ENCODE measurements at places on chromosomes 3 and 15. TPM values are rescaled to one million over a fixed set of nuclear protein-coding genes. Genes with fewer than 3 reads are reported as not detected.
A peak's percentile ranks its signal among the peaks of the same experiment; 100 is the strongest.

- no peak for ATAC-seq
These were observed 7.3 kb downstream of the CCDC71 start for GRCh38 chr3:49158792-49159191.

DNA sequence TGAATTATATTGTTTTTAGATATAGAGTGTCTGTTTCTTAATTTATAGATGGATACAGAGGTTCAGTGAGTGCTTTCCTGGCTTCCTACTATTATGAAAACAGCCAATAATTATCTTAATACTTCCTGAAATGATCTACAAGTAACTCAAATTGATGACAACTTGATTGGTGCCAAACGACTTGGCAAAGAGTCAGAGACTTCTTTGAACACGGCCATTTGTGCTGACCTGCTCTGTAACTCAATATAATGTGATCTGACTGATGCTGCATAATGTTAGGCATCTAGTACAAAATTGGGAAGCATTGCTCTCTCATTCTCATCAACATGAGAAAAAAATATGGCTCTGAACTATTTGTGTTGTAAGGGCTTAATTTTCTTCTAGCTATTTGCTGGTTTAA lies 193.9 kb downstream of the DIPK2A start:
- no peak for ATAC-seq

- no peak for ATAC-seq
These were observed 52.9 kb downstream of the CLSTN2 start for GRCh38 chr3:139987908-139988307.

- ATAC-seq, result no peak
These were observed 218.2 kb downstream of the DPH6 start for GRCh38 chr15:35327789-35328188.

GRCh38 chr15:64800476-64800875 lies 25.0 kb downstream of the PIF1 start:
- no peak for ATAC-seq

DNA sequence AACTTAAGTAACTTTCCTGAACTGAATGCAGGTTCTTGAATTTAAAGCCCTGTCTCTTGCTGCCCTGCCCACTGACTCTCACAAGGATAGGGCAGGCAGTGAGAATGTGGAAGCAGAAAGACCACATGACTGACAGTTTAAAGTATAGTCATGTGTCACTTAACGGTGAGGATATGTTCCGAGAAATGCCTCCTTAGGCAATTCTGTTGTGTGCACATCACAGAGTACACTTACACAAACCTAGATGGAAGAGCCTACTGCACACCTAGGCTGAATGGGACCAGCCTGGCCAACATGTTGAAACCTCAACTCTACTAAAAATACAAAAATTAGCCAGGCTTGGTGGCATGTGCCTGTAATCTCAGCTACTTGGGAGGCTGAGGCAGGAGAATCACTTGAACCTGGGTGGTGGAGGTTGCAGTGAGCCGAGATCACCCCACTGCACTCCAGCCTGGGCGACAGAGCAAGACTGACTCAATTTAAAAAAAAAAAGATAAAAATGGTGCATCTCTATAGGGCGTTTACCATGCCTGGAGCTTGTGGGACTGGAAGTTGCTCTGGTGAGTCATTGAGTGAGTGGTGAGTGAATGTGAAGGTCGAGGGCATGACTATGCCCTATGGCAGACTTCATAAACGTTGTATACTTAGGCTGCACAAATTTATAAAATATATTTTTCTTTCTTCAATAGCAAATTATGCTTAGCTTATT lies 18.9 kb upstream of the COPG1 start:
- peak; percentile 40 for ATAC-seq

- ATAC-seq, result no peak
These were observed 237.3 kb downstream of the CNTN6 start for GRCh38 chr3:1330107-1330506.

DNA sequence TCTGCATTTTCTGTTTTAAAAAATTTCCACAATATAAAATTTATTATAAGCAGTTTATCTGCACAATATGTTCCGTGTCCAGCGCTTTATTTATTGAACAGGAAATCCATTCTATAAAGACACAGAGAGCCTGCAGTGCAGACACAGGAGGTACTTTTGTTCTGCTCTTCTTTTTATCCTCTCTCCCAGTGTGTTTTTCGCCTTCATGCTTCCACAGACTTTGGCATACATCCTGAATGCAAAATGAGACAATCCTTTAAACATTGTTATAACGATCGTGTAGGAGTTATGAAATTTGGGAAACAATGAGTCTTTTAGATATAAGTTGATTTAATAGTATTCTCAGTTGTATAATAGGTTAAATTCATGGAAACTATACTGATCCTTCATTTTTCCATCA lies 749.2 kb downstream of the NAALADL2 start:
- ATAC-seq, result no peak

GRCh38 chr3:196238612-196239560 lies 22.6 kb downstream of the SLC51A start:
- no peak for ATAC-seq

- no peak for ATAC-seq
These were observed 150.3 kb downstream of the PLCL2 start for GRCh38 chr3:17035033-17035432.

- no peak for ATAC-seq
These were observed 35.0 kb downstream of the ATP2B2 start for GRCh38 chr3:10470120-10471053.

- ATAC-seq, result no peak
These were observed 6.4 kb downstream of the DNAJC19 start for GRCh38 chr3:180983136-180983535.

- peak; percentile 31 for ATAC-seq
These were observed 97.7 kb upstream of the P2RY1 start for GRCh38 chr3:152737021-152737908.

GRCh38 chr3:141104151-141104821 lies 53.1 kb downstream of the SPSB4 start:
- peak; percentile 17 for ATAC-seq

- no peak for ATAC-seq
These were observed 97.1 kb upstream of the PRR20G start for GRCh38 chr3:127384717-127385539.

GRCh38 chr3:174488527-174488926 lies 370.6 kb upstream of the NAALADL2 start:
- peak; percentile 77 for ATAC-seq

DNA sequence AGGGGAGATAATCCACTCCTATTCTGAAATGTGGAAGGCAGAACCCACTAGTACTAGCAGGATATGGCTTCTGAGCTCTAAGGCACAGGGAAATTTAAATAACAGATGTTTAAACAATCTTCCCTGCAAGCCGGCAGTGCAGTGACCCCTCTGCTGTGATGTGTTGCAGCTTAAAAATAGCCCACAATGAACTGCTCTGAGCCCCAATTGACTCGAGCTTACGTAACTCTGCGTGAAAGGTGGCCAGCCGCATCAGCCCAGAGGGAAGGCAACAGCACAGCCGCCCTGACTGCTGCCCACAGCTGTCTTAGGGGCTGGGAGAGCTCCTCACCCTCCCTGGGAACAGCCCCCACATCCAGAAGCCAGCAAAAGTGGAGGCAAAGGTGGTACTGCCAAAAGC lies 12.5 kb upstream of the CAMKV start:
- ATAC-seq, result peak; percentile 67

GRCh38 chr15:75697523-75697922 lies 15.1 kb downstream of the CSPG4 start:
- peak; percentile 49 for ATAC-seq

- ATAC-seq, result no peak
These were observed 94.1 kb upstream of the SKOR1 start for GRCh38 chr15:67731112-67731721.

DNA sequence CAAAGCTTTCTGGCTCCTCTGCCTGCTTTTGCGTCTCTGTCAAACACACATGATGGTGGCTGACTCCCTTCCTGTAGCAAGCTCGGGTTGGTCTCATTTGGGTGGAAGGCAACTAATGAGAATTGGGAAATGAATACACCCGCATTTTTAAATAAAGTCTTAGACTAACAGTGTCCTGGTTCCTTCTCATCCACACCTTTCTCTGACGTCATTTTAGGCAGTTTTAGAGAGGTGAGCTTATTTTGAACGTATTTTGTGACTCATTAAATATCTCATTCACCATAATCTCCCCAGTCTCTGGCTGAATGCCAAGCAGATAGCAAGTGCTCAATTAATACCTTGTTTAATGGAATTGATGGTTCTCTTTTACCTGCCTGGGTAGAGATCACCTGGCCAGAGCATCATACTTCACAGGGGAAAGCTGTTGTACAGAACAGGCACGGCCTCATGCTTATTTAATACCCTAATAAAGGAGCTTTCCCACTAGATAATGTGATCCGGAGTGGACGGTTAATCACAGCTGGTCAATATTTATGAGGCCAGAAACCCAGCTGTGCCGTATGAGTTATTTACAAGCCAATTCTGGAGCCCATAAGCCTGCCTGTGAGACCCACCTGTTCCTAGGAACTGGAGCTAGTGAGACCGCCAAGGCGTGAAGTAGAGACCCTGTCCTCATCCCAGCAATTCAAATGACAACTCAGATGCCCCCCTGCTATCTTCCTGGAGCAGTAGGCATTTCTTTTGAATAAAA lies 149.7 kb upstream of the PROK2 start:
- no peak for ATAC-seq

Gene ZNF860
- total RNA-seq, result 0.08 TPM

Gene TAGLN3
- total RNA-seq, result not detected

Gene CHRD
- total RNA-seq, result 16.9 TPM

Gene ZXDC
- 34.3 TPM for total RNA-seq

Gene GMNC
- total RNA-seq, result not detected

Gene MST1
- total RNA-seq, result 5.4 TPM

Gene HRG
- not detected for total RNA-seq

Gene DNAH12
- not detected for total RNA-seq
